Naive thymus-derived CD8-positive, alpha-beta T cell (primary cell): ENCODE measurements at places on chromosomes 1 and 21. TPM values are rescaled to one million over a fixed set of nuclear protein-coding genes. Genes with fewer than 3 reads are reported as not detected.

Gene MARK1
- total RNA-seq = not detected

Gene S100A3
- total RNA-seq = not detected

DNA sequence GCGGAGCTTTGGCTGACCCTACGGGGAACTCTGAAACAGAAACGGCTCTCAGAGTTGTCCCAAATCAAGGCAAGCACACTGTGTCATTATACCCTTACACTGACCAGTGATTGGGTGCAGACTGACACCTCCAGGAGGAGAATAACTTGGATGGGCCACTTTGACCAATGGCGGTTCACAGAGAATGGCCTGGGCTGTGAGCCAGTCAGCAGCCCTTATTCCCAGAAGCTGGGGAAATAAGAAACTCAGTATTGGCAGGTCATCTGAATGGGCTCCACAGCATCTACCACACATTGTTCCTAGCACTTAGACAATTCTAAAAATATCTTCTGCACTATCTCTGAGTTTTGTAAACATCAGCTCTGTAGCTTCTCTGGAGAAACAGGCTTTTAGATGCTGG lies 265.2 kb downstream of the ADGRL2 start:
- no peaks in the 10 kb centered on the region for H3K4me1 ChIP-seq
- no peak overlapping the region for H3K4me3 ChIP-seq
- peaks cover 2% of the 10 kb centered on the region for H3K27me3 ChIP-seq
- no peak for DNase-seq
- no peaks in the 10 kb centered on the region for H3K36me3 ChIP-seq

DNA sequence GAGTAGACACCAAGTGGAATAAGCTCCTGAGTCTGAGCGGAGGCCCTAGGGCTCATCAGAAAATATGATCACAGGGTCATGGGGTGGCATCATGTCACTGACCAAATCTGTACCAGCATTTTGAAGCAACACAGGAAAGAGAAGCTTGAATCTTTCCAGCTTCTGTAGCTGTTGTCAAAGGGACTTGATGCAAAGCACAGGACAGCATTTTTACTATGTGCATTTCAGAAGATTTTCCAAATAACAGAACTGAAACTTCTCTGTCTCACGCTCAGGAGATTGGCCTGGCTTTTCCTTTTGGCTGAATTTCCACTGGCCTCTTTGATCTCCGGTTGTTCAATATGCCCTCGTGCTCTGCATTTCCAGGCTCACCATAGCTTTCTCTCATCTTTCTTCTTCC lies 127.2 kb upstream of the ATP1B1 start:
- H3K27ac ChIP-seq = no peak overlapping the region
- no peaks in the 10 kb centered on the region for H3K4me1 ChIP-seq
- no peak overlapping the region for H3K4me3 ChIP-seq

DNA sequence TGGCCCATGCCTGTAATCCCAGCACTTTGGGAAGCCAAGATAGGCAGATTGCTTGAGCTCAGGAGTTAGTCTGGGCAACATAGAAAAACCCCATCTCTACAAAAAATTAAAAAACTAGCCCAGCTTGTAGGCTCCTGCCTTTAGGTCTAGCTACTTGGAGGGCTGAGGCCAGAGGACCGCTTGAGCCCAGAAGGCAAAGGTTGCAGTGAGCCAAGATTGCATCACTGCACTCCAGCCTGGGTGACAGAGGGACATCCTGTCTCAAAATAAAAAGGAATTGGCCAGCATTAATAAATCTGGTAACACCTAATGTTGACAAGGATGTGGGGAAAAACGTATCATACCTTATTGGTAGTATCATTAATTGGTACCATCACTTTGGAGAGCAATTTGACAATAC lies 396.2 kb downstream of the PLPP3 start:
- no peak overlapping the region for H3K4me3 ChIP-seq
- H3K27me3 ChIP-seq = no peaks in the 10 kb centered on the region
- DNase-seq = no peak
- no peaks in the 10 kb centered on the region for H3K4me1 ChIP-seq
- H3K36me3 ChIP-seq = no peaks in the 10 kb centered on the region

GRCh38 chr1:55428944-55429931 lies 214.1 kb upstream of the USP24 start:
- no peaks in the 10 kb centered on the region for H3K4me1 ChIP-seq
- peaks cover 19% of the 10 kb centered on the region for H3K27me3 ChIP-seq
